ENCODE measurements at places on chromosomes 16 and 17.

DNA sequence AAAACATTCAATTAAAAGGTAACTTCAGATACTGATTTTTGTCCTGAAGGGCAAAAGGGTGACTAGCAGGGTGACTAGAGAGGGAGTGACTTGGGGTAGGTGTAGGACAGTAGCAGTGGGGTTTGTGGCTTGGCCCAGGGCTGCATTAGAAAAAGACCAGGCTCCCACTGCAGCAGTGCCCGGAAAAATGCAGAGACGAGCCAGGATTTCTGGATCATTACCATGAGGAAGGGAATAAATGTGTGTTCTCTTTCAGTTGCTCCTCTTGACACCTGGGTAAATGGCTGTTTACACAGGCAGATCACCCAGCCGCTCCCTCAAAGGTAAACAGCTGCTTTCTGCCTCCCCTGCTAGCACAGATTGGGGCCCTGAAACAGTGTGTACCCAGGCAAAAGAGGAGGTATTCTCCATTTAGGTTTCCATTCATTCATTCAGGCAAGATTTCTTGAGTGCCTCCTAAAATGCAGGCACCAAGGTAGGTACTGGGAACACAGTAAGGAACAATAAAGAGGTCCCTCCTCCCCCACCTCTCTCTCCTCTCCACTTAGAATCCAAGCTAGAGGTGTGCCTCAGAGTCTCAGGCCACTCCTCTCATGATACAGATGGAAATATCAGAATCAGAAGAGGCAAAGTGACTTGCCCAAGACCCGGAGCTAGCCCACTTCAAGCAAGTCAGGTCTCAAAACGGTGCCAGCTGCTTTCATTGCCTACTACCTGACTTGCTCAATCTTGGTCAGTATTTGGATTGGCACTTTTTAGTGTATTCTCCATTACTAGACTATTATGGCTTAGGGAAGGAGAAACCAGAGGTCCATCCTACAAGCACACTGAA lies 15.2 kb upstream of the TOX3 start:
- no peak overlapping the region for H3K4me3 ChIP-seq
- H3K36me3 ChIP-seq = no peaks in the 10 kb centered on the region
- DNase-seq = no peak
- no peak overlapping the region for H3K27ac ChIP-seq

DNA sequence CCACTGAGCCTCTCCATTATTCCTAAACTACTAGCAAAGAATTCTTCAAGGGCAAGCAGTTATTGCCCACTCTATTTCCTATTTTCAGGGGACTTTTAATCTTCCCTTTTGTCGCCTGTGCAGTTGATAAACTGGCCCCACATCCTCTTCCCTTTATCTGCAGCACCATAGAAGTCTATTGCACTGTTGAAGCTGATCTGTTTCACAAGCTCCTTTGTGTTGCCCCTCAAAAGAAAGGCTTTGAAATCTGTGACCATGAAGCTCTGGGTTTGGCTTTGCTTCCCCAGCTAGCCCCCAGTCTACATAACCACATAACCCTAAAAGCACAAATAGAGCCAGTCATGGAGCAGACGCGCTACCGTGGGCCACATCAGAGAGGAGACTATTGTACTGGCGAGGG lies 37.1 kb downstream of the CDRT15 start:
- H3K27me3 ChIP-seq = no peaks in the 10 kb centered on the region
- H3K36me3 ChIP-seq = 0 out of 3 replicates have a peak, but pooled peaks cover 10% of the 10 kb centered on the region
- no peak overlapping the region for H3K4me3 ChIP-seq
- peaks cover 4% of the 10 kb centered on the region for H3K4me1 ChIP-seq
- H3K27ac ChIP-seq = no peak overlapping the region

GRCh38 chr17:57556977-57557376 lies 188.1 kb downstream of the CCDC182 start:
- H3K27ac ChIP-seq = no peak overlapping the region
- H3K27me3 ChIP-seq = no peaks in the 10 kb centered on the region
- H3K4me1 ChIP-seq = peaks cover 27% of the 10 kb centered on the region
- H3K4me3 ChIP-seq = no peak overlapping the region

- no peak overlapping the region for H3K4me3 ChIP-seq
- no peaks in the 10 kb centered on the region for H3K4me1 ChIP-seq
- no peaks in the 10 kb centered on the region for H3K27me3 ChIP-seq
- no peak for DNase-seq
- H3K36me3 ChIP-seq = peaks cover 29% of the 10 kb centered on the region
Measured at GRCh38 chr16:4690946-4691665, 2.3 kb upstream of the NUDT16L1 start.

DNA sequence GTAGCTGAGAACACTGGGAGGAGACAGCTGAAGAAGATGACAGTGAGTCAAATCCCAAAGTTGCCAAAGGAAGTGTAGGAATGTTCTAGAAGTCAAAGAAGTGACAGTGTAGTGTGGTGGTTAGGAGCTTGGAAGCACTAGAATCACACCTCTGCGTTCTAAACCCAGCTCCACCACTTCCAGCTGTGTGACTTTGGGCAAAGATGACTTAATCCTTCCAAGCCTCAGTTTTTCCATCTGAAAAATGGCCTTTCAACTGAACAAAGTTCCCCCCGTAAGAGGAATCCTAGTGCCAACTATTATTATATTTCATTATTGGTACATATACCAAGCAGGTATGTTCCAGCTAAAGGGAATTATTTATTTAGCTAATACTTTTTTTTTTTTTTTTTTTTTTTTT lies 56.0 kb downstream of the IQCK start:
- H3K4me1 ChIP-seq = no peaks in the 10 kb centered on the region
- no peak overlapping the region for H3K4me3 ChIP-seq
- no peaks in the 10 kb centered on the region for H3K27me3 ChIP-seq
- DNase-seq = no peak

GRCh38 chr17:61591930-61592329 lies 911 bp upstream of the NACA2 start:
- no peak for DNase-seq
- H3K4me3 ChIP-seq = no peak overlapping the region
- no peaks in the 10 kb centered on the region for H3K4me1 ChIP-seq
- no peak overlapping the region for H3K27ac ChIP-seq

DNA sequence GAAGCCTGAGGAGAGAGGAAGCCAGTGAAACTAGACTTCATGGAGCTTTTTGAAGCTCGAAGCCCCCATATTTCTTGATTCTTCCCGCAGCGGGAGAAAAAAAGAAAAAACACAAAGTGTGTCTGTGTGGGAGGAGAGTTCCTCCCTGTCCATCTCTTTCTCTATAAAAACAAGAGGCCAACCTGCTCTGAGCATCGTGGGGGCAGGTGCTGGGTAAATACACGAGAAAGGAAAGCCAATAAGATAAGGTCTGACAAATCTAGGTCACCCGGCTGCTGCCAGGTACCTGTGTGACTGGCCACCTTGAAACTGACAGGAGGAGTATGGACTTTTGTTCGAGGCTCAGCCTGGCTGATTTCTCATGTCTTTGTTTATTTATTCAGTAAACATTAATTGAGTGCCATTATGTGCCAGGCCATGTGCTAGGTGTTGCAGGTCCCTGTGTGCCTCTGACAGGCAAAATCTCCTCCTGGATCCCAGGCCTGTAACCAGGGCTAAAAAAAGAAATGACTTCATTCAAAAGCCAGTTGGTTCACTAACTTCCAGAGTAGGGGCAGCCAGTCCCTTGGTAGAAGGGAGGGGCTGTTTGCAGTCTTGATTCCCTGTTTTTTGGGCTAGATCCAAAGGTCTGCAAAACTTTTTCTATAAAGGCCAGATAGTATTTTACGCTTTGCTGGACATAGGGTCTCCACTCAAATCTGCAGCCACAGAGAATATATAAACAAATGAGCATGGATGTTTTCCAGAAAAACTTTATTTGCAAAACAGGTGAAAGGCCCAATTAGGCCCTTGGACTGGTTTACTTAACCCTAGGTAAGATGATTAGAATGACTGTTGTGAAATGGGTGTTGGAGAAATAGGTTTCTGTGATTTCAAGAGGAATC lies 35.6 kb downstream of the YPEL2 start:
- H3K27ac ChIP-seq = no peak overlapping the region
- H3K4me3 ChIP-seq = no peak overlapping the region
- H3K27me3 ChIP-seq = peaks cover 4% of the 10 kb centered on the region

DNA sequence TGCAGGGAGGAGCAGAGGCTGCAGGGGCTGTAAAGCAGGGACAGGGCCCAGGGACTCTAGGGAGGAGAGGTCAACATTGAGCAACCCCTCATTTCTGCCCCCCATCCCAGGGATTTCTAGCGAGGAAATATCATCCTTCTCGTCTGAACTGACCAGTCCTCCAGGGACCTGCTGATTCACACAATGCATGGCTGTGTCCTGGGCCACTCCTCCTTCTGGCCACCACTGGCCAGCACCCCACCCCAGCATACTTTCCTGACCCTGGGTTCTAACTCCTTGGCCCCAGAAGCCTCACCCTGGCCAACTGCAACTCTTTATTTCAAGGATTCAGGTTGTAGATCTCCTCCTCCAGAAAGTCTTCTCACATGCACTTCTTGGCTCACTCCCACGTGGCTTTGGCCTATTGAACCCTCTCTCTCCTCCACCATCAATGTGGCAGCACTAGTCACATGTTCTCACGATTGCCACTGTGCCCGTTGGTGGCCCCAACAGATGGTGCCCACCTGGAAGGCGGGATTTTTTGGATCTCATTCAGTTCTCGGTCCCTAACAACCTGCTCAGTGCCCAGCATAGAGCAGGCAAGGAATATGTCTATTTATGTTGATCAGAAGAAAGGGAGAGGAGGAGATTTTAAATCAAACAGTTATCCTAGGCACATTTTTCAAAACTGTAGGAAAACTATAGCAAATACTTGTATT lies 41.5 kb downstream of the CUEDC1 start:
- H3K36me3 ChIP-seq = no peaks in the 10 kb centered on the region
- no peak for DNase-seq
- H3K27me3 ChIP-seq = peaks cover 69% of the 10 kb centered on the region
- no peaks in the 10 kb centered on the region for H3K4me1 ChIP-seq
- H3K4me3 ChIP-seq = no peak overlapping the region

DNA sequence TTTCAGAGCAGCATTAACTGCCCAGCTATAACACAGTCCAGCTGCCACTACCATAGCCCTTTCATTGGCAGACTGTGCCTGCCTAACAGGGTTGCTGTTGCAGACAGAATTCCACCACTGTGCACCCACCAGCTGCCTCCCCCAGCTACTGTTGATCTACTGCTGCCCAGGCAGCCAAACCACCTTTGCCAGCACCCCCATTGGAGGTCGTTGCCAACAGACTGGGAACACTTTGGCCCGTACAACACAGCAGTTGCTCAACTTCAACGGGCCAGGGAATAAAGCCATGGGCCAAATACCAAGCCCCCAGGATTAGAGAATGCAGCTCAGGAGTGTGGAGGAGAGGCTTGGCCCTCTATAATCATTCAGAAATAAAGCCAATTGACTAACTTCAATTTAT lies 473.6 kb downstream of the CDH11 start:
- DNase-seq = no peak
- no peak overlapping the region for H3K4me3 ChIP-seq
- no peaks in the 10 kb centered on the region for H3K36me3 ChIP-seq
- no peaks in the 10 kb centered on the region for H3K4me1 ChIP-seq
- H3K27ac ChIP-seq = no peak overlapping the region
- H3K27me3 ChIP-seq = no peaks in the 10 kb centered on the region

GRCh38 chr16:8867216-8867931 lies 1.4 kb downstream of the CARHSP1 start:
- H3K4me1 ChIP-seq = peaks cover 81% of the 10 kb centered on the region
- H3K27me3 ChIP-seq = no peaks in the 10 kb centered on the region
- peaks cover 16% of the 10 kb centered on the region for H3K36me3 ChIP-seq

- H3K4me3 ChIP-seq = no peak overlapping the region
- peaks cover 17% of the 10 kb centered on the region for H3K27me3 ChIP-seq
- H3K36me3 ChIP-seq = no peaks in the 10 kb centered on the region
- H3K27ac ChIP-seq = no peak overlapping the region
Measured at GRCh38 chr16:77786186-77786847, 2.0 kb upstream of the VAT1L start.

DNA sequence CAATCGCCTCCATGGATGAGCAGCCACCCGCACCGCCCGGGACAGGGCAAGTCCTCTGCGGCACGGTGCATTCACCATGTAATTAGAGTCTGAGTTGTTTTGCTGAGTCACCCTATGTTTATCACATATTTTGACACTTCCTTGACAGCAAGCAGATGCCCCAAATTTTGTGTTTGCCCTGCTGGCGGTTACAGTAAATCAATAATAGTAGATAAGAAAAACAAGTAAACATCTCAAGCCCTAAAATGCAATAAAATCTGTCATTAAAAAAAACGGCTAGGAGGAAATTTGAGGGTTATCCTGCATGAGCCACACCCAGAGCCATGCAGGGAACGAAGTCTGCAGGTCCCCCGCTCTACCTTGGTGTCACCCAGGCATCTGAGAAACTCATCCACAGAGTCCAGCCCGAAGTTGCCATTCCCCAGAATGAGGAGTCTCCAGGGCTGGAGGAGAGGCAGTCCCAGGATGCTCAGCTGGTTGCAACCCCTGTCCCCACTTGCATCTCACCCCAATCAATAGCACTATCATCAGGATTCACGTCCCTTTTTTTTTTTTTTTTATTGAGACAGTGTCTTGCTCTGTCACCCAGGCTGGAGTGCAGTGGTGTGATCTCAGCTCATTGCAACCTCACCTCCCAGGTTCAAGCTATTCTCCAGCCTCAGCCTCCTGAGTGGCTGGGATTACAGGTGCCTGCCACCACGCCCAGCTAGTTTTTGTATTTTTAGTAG lies 16.5 kb upstream of the ST6GALNAC1 start:
- peak; percentile 71 for DNase-seq
- H3K4me3 ChIP-seq = no peak overlapping the region
- H3K36me3 ChIP-seq = no peaks in the 10 kb centered on the region
- H3K27me3 ChIP-seq = no peaks in the 10 kb centered on the region
- peaks cover 19% of the 10 kb centered on the region for H3K4me1 ChIP-seq

DNA sequence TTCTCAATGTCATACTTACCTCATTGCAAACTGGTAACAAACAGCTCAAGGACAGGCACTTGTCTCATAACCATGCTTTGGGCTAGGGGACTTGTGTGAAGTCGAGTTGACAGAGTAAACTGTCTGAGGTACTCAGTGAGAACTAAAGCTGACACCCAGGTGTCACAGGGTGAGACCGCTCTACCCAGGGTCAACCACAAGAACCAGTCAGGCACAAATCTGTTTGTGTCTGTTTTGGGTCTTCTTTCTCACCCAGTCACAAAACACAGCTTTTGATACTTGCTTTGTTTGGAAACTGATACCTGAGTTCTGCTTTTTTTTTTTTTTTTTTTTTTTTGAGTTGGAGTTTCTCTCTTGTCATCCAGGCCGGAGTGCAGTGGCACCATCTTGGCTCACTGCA lies 161.1 kb downstream of the STX8 start:
- H3K4me3 ChIP-seq = no peak overlapping the region
- no peak for DNase-seq
- no peaks in the 10 kb centered on the region for H3K36me3 ChIP-seq
- no peaks in the 10 kb centered on the region for H3K27me3 ChIP-seq
- no peak overlapping the region for H3K27ac ChIP-seq

- no peaks in the 10 kb centered on the region for H3K36me3 ChIP-seq
- DNase-seq = no peak
- peaks cover 31% of the 10 kb centered on the region for H3K4me1 ChIP-seq
- no peaks in the 10 kb centered on the region for H3K27me3 ChIP-seq
- no peak overlapping the region for H3K4me3 ChIP-seq
- peak overlapping the region; percentile 36 for H3K27ac ChIP-seq
Measured at GRCh38 chr17:47204722-47205418, 4.3 kb upstream of the MYL4 start.
